ENCODE measurements at places on chromosomes 6 and 20.

DNA sequence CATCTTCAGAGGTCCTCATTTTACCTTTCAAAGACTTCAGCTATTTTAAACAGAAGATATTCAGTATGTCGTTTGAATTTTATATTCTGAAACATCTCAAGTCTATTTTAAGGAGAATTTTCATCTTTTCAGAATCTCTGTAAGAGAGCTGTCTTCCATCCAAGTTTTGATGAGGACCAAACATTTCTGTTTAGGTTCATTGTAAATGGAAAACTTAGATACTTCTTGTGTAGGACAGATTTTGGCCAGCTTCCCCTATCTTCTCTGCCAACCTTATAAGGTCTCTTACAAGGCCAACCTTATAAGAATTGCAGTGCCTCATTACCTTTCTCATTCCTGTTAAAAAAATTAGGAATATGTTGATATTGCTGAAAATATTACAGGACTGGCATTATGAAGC is 88.1 kb downstream of the AKAP7 start:
- no peak for DNase-seq

DNA sequence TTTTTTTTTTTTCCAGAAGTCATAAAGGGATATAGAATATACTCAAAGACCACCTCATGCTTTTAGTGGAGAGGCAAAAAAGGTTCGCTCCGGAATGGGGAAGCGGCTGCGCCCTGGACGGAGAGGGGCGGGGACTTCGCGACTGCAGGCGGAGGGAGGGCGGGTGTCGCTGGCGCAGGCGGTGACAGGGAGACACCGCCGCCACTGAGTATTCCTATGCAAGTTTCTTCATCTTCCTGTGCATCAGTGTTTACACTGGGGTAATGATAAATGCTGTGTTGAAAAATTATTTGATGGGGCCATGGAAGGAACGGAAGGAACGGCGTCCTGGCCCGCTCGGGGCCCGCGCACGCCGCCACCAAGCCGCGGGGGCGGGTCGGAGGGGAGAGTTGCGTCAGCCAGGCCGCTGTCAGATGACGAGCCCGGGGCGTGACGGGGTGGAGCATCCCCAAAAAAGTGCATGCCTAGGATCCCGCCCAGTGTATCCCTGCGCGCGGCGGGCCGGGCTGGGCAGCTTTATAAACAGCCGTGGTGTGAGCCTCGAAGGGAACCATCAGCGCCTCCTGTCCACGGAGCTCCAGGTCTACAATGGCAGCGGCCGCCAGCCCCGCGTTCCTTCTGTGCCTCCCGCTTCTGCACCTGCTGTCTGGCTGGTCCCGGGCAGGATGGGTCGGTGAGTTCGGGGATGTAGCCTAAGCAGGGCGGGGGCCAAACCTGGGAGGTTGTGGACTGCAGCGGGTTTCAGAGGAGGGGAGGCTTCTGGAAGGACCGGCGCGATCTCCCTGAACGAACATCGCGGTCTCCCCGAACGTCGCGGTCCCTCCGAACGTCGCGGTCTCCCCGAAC is at the start of gene ULBP1:
TSS of gene ULBP1 (plus strand) at position 482 of the 846 bp plus-strand sequence. CDS start at position 589, 107 bp downstream.
- DNase-seq = peak; percentile 66

DNA sequence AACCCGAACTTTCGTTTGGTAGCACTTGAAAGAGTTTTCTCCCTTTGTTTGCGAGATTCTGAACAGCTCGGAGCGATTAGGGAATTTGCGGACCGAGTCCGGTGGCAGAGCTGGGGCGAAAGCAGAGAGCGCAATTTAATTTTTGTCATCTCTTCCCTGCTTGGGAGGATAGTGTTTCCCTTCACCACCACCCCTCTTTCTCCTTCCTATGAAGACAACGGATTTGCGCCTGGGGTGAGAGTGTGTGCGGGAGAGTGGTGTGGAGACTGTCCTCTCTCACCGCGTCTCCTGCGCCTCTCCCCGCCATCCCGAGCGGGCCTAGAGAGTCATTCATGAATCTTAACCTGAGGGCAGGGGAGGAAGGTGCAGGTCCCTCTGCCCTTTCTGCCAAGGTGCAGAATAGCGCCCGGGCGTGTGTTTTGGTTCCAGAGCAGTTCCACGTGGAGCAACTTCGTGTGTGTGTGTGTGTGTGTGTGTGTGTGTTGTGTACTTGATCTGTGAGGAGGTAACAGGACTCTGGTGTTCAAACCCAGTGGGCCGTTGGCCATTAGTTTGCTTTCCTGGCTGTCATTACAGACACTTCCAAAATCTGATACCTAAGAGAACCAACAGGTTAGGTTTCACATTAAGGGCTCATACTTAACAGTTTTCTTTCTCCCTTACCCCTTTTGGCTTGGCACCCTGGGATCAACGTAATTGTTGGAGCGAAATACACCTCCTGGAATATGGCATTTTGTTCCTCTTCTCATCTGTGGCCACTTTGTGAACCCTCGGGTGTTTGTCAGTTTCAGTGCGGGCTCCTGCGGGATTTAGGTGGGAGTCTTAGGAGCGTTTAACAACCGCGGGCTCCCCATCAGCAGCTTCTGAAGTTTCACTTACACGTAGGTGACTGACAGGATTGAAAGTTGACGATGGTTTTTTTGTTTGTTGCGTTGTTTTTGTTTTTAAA is 1.8 kb downstream of the EYA4 start:
- peak; percentile 21 for DNase-seq

DNA sequence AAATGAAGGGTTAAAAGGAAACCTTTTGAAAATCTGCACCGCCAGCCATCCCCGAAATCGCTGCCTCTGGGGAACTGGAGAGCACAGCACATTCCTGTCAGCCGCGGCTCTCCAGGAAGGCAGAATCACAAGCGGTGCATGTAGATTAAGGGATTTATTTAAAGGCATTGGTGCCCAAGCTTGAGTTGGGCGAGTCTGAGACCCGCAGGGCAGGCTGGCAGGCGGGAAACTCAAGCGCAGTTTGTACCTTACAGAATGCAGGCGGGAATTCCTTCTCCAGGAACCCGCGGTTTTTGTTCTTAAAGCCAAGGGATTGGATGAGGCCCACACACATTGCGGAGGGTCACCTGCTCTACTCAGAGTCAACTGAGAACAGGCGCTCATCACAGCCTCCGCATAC is 10.8 kb downstream of the GPR31 start:
- no peak for DNase-seq

DNA sequence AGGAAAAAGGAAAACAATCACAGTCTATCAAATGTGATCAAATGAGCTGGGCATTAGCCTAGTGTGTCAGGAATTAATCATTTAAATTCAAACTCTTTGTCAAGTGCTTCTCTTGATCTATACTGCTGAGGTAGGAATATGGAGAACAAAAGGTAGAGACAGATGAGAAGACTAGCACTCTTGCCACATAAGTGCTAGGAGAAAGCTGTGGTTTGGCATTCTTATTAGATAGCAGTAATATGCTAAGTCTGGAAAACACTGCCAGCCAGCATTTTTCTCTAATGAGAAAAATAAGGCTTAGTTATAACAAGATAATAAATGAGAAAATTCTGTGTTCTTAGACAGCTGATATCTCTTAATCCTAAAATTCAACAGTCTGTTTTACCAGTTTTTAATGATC is 38.9 kb downstream of the ORC3 start:
- DNase-seq = no peak

DNA sequence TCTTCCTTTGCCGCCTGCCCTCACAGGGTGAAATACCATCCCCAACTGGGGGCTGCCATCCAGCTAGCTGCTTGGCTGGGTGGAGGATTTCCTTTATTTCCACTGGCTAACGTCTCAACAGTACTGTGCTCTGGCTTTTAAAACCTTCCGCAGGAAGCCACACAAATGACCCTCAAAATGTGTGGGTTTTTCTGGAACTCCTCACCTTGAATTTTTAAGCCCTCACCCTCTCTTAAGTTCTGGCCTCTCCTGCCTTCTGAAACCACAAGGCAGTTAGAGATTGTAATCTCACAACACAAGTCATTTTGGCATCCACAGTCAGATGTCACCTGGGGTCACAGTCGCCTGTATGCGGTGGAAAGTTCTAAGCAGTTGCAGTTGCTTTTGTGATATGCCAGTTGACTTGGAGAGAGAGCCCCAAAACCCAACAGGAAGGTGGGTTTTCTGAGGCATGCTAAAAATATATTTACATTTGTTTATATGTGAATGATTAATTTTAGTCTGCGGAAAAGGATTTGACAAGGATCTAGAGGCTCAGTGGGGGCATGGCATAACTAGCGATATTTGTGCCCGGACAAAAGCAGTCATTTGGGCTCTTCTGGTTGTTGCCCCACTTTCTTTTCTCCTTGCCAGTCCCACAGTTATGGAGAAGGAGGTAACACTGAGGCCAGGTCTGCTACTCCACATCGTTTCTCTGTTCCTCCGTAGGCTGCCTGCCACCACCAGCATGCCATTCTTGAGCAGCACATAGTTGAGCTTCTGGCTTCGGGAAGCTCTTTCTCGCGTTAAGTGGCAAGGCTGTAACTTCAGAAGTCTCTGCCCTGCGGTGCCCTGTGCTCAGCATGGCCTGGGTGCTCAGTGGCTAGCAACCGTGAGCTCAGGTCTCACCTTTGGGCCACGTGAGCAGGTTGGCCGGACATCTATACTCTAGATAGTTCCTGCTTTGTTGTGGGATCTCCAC is 335.3 kb downstream of the CD83 start:
- no peak for DNase-seq

GRCh38 chr6:125507987-125508655 is 206.4 kb upstream of the HDDC2 start:
- DNase-seq = peak; percentile 49

- DNase-seq = no peak
These were observed 58.9 kb downstream of the CNR1 start for GRCh38 chr6:88107241-88107640.

DNA sequence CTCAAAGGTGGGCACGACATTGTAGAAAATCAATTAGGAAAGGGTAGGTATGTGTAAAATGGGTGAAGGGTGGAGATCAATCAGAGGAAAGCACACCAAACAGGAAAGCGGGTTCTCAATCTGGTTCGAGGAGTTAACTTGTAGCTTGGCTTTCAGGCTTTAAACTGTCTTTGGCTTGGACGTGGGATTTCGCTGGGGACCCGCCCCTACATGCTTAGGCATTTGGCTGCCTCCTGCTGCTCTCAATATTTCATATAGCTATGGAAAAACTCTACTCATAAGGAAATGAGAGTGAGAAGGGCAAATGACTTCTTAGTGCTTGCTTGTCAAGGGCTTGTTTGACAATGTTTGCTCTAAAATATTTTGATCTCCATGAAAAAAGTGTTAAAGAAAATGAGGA is 38.1 kb upstream of the PDE7B start:
- no peak for DNase-seq

GRCh38 chr6:14804001-14804784 is 441.7 kb upstream of the JARID2 start:
- no peak for DNase-seq

Measured in NAMALWA (cell line).